OCI-M1 (cell line): ENCODE measurements at places on chromosomes 3 and 15.

DNA sequence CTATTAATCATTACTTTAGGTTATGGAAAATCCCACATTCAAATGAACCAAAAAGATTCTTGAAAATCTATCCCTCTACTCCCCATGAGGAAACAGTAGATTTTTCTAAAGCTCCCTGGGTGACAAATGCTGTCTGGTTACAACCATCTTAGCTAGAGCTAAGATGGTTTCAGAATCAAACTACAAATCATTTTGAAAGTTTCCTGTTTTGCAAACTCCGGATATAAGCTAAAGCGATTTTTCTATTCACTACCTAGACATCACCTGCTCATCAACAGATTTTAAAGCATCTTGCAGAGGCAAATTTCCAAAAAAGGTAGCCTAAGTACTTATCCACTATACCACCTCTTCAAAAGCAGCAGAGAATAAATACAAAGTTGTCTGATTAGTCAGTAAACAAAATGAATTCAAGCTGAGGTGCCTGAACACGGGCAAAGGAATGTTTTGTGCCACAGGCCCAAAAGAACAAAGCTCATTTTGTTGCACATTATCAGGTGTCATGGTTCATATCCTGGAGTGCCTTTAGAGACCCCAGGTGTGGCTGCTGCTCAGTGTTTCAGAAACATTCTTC is 204.9 kb downstream of the TNIK start:
- no peak for DNase-seq

DNA sequence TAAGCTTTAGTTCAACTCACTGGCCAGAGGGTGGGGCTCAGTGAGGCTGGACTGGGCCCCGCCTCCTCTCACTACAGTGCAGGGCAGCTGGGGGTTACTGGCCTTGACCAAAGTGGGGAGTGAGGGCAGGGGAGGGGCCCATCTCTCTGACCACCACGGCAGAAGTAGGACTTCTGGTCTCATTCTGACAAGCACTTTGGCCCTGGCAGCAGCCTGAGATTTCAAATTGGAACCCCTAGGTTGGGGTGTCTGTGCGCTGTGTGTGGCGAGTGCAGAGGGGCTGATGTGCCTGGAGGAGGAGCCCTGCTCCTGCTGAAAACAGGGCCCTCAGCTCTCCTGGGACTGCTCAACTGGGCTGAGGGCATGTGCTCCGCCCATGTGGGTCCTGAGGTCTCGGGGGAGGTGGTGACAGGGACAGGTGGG is 60.3 kb upstream of the RPL32 start:
- no peak for DNase-seq

- DNase-seq: no peak
Observed at GRCh38 chr15:63352808-63353207, 28.8 kb downstream of the CA12 start.

- DNase-seq: no peak
Observed at GRCh38 chr3:50119786-50120185, 31.1 kb downstream of the RBM5 start.

- DNase-seq: no peak
Observed at GRCh38 chr3:146033950-146034349, 127.0 kb downstream of the PLOD2 start.
